ENCODE measurements at places on chromosomes 12 and 14. TPM values are rescaled to one million over a fixed set of nuclear protein-coding genes. Genes with fewer than 3 reads are reported as not detected.

C12orf54 gene
- total RNA-seq, result not detected

DNA sequence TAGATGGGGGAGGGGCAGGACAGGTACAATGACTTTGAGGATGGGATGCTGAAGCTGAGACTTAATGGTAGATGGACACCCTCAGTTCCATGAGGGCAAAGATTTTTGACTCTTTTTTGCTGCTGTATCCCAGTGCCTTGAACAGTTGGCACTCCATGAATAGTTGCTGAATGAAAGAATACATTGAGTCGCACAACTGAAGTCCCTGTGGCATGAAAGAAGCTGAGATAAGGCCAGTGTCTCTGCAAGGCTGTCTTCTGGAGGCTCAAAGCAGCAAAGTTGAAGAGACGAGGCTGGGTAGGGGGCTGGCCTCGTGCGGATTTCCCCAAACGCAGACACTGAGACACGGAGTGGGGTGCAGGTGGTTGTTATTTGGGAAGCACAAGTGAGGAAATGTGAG lies 179.3 kb downstream of the ADCK1 start:
- H3K36me3 ChIP-seq, result no peaks in the 10 kb centered on the region
- peaks cover 31% of the 10 kb centered on the region for H3K4me1 ChIP-seq
- H3K4me3 ChIP-seq, result no peak overlapping the region
- H3K27me3 ChIP-seq, result no peaks in the 10 kb centered on the region
- DNase-seq, result no peak

- no peaks in the 10 kb centered on the region for H3K36me3 ChIP-seq
- H3K27me3 ChIP-seq, result no peaks in the 10 kb centered on the region
- H3K27ac ChIP-seq, result no peak overlapping the region
- no peak overlapping the region for H3K4me3 ChIP-seq
- H3K4me1 ChIP-seq, result no peaks in the 10 kb centered on the region
- DNase-seq, result no peak
These were observed 57.2 kb upstream of the ZDHHC17 start for GRCh38 chr12:76706761-76707160.

- peaks cover 27% of the 10 kb centered on the region for H3K4me1 ChIP-seq
- H3K36me3 ChIP-seq, result peaks cover 8% of the 10 kb centered on the region
- H3K27me3 ChIP-seq, result no peaks in the 10 kb centered on the region
- peak within 1 kb of the TSS; percentile 100 for H3K27ac ChIP-seq
- peak within 1 kb of the TSS; percentile 58 for H3K4me3 ChIP-seq
These were observed at the start of gene SETD1B for GRCh38 chr12:121803861-121804416. Gene SETD1B (plus strand): TSS chr12:121804009. CDS start chr12:121804738, 729 bp downstream.

GRCh38 chr12:72295744-72296143 lies 23.6 kb downstream of the TRHDE start:
- H3K27me3 ChIP-seq, result no peaks in the 10 kb centered on the region
- no peaks in the 10 kb centered on the region for H3K4me1 ChIP-seq
- DNase-seq, result no peak
- no peak overlapping the region for H3K4me3 ChIP-seq

DNA sequence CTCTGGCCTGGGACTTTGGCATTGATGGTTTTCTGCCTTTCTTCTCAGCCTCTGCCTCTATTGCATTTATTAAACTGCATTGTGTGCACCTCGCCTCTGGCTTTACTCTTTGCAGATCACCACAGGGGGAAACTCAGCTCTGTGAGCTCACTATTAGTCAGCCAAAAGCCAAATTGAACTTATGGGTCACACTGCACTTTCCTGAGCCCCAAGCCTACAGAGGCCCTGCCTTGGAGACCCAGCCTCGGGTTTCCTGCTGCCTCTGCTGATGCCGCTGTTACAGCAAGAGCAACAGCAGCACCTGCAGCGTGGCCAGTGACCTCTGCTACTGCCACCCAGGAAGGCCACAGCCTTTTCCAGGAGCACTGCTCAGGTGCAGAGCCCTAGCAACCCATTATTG lies 122.5 kb downstream of the DAD1 start:
- H3K4me3 ChIP-seq, result no peak overlapping the region
- no peak for DNase-seq
- H3K27ac ChIP-seq, result no peak overlapping the region
- H3K36me3 ChIP-seq, result no peaks in the 10 kb centered on the region

DNA sequence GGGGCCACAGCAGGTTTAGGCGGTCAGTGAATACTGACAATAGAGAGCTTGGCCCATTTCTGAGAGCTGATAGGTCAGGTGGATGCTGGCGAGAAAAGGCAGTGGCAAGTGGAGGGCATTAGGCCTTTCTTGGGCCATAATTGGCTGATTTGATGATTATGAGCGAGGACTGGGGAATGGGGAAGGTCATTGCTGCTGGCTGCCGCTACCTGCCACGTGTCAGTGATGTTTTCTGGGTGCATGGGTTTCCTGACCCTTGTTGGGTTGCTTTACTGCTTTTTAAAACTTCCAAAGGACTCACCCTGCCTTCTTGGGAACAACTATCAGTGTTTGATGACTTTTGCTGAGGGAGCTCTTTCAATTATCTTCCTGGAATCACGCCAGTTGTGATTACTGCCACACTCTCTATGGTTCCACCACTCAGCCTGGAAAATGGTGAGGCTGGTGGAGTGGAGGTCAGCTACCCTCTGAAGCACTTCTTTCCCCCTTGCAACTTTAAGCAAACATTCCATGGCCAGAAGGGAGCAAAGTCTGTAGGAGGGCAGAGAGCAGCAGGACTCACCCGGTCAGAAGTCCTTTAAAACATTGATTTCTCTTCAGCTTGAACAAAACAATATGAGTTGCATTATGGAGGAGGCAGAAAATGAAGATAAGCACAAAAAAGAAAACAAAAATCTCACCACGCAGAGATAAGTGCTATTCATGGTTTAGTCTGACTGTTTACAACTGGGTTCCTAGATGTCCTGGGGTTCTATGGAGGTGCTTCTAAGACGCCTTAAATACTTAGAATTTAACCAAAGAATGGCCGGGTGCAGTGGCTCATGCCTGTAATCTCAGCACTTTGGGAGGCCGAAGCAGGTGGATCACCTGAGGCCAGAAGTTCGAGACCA lies 12.1 kb upstream of the SLC10A1 start:
- DNase-seq, result no peak
- H3K4me1 ChIP-seq, result no peaks in the 10 kb centered on the region
- H3K27ac ChIP-seq, result no peak overlapping the region
- H3K4me3 ChIP-seq, result no peak overlapping the region
- H3K36me3 ChIP-seq, result no peaks in the 10 kb centered on the region
